NCI-H345 (cell line): ENCODE measurements at places on chromosomes 11 and 22.

GRCh38 chr22:33014621-33015020 lies 43.6 kb downstream of the SYN3 start:
- DNase-seq = no peak

GRCh38 chr11:38819981-38820380 lies 2221.9 kb upstream of the RAG2 start:
- DNase-seq = no peak

GRCh38 chr11:16194566-16194965 lies 161.8 kb downstream of the SOX6 start:
- no peak for DNase-seq

DNA sequence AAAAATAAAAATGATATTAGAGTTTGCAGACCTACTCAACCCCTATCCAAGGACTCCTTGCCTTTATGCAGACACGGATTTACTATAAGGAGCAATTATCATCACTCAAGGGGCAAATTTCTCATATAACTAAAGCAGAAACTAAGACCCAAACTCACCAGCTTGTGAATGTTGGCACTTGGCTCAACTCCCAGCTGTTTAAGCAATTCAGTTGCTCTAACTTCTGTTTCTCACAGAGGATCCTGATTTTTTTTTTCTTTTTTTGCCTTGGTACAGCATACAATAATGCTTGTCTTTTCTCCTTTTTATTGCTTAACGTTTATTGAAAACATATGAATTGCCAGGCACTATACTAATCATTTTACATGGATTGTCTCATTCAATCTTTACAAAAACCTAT lies 9.6 kb upstream of the CBLIF start:
- DNase-seq = no peak

DNA sequence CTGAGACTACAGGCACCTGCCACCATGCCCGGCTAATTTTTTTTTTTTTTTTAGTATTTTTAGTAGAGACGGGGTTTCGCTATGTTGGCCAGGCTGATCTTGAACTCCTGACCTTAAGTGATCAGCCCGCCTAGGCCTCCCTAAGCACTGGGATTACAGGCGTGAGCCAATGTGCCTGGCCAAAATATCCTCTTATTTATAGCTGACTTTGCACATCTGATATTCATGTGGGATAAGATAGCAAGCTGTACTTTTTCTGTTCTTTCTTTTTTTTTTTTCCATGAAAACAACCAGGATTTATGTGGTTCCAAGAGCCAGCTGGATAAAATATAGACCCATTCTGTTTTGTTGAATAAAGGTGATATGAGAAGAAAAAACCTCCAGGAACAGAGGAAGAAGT lies 12.1 kb upstream of the XBP1 start:
- no peak for DNase-seq

DNA sequence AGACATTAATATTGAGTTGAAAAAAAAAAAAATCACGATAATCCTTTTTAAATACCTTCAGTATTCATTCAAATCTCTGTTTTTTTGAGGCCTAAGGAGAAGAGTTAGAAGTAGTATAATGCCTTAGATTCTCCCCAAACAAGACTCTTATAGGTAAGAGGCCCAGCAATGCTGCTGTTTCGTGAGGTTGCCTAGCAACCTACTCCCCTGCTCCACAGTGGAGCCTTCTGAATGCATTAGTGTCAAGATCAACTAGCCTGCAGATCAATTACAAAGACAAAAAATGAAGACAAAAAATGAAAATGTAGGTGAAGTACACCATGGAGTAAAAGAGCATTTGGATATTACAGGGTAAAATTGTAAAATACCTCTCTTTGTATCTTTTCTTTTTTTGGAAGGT lies 229.8 kb upstream of the LUZP2 start:
- no peak for DNase-seq

GRCh38 chr11:110829873-110830272 lies 117.6 kb upstream of the ARHGAP20 start:
- no peak for DNase-seq

- DNase-seq = no peak
Measured at GRCh38 chr11:125270711-125271110, 106.2 kb downstream of the PKNOX2 start.

DNA sequence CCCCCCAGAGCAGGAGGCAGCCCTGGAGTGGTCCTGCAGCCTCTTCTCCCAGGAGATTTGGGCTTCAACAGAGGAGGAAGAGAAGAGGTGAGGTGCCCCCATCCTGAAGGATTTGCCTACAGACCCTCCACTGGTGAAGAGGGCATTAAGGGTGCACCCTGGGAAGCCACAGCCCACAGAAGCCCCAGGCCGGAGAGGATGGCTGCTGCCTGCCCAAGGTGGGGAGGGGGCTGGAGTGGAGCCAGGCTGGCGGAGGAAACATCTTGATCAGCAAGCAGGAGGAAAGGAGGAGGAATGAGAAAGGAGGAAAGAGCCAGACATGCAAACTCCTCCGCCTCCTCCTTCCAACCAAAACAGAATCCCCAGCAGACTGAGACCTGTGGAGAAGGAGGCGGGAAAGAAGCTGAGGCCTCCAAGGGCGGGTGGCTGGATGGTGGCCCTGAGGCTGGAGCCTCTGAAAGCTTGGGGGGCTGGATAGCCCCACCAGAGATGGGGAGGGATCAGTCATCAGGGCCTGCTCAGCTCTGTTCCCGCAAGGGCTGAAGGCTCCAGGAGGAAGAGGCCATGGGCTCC lies 31.3 kb downstream of the ARRB1 start:
- DNase-seq = no peak

GRCh38 chr11:93718057-93718563 lies 23.2 kb downstream of the TAF1D start:
- DNase-seq = no peak

DNA sequence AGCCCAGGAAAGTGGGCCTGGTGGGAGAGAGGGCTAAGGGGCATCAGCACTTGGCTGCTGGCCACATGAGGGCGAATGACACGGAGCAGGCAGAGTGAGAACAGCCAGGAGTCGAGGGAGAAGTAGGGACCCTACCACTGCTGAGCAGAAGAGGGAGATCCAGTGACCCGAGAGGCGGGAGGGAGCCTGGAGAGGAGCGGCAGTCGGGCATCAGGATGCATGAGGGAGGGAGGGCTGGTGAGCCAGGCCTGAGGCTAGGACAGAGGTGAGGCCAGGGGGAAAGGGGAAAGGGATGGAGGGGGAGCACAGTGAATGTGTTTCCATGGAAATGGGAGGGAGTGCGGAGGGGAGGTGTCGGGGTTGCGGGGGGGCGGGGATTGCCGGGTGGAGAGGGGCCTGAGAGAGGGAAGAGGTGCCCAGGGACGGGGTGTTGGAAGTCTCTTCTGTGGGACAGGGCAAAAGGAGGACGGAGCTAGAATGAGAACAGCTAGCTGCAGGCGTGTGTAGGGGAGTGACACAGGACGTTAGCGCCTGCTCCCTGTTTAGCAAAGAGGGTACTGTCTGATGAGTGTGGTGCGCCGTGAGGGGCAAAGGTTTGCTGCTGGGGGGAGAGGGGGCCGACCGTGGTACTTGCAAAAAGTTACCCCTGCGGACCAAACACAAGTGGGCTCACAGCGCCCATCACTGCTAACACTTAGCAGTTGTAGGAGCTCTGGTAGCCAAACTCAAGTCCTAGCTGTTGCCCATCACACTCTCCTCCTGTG lies 37.1 kb upstream of the WNT11 start:
- no peak for DNase-seq

DNA sequence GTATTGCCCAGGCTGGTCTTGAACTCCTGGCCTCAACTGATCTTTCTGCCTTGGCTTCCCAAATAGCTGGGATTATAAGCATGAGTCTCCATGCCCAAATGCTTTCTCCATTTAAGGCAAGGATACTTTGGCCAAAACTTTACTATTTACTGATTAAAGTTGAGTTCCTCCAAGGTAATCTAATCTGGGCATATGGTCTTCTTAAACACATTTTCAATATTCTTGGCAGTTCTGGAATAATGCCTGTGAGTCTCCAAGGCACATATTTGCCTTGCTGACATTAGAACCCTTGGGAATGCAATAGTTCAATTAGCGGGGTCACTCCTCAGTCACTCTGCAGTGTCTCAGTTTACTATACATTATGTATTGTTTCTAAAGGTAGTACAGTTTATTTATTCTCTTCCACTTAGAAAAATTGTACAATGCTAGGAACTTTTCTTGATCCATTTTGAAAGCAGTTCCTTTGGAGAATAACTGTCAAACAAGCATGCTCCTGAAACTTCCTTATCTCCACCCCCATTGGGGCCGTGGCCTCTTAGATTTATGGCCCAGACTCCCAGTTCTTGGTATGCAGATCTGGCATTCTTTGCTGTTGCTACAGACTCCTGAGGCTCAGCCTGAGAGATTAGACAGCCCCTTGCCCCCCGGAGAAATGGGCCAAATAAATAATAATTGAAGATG lies 13.1 kb upstream of the RAB38 start:
- DNase-seq = no peak

DNA sequence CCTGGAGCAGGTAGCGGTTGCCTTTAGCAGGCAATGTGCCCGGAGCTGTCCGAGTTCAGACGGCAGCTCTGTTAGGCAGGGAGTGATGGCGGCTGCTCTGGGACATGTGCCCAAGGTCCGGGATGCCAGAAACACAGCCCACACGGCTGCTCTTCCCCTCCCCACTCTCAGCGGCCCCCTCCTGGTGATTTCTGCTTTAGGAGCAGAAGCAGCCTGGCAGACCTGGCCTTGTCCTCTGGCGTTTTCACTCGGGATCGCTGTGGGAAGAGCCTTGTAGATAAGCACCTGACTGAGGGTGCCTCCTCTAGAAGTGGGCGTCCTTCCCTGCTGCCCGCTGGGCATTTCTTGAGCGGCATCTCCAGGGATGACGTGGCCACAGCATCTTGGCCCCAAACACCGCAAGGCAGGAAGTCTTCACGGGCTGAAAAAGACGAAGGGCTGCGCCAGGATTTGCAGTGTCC lies 392.2 kb downstream of the TBC1D22A start:
- no peak for DNase-seq

- DNase-seq = no peak
Measured at GRCh38 chr11:102914238-102915043, 39.7 kb upstream of the MMP12 start.

- DNase-seq = no peak
Measured at GRCh38 chr11:110077831-110078325, 15.3 kb upstream of the ZC3H12C start.

DNA sequence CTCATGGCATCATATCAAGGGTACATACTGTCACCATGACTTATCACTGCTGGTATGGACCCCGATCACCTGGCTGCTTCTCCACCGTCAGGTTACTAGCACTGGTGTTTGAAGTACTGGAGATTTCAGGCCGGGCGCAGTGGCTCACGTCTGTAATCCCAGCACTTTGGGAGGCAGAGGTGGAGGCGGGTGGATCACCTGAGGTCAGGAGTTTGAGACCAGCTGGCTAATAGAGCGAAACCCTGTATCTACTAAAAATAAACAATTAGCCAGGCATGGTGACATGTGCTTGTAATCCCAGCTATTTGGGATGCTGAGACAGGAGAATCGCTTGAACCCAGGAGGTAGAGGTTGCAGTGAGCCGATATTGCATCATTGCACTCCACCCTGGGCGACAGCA lies 82.4 kb upstream of the ANO1 start:
- no peak for DNase-seq

GRCh38 chr22:20937794-20938671 lies 20.8 kb downstream of the CRKL start:
- no peak for DNase-seq

DNA sequence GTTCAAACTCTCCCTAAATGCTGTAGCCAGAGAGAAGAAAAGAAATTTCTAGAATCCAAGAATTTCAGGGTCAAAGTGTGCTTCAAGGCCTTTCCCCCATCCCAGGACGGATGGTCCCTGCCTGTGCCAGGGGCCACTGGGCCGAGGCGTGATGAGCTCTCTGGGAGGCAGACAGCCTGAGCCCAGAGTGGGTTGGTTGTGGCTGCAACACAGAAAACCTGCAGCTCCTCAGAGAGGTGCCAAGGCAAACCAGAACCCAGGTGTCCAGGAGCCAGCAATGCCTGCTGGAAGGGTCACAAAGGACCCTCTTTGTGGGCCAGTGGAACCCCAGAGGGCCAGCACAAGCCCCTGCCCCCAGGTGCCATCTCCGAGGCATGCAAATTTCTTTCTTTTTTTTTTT lies 2.6 kb upstream of the APOL6 start:
- DNase-seq = no peak

- peak; percentile 12 for DNase-seq
Measured at GRCh38 chr11:57288771-57289579, 35.8 kb downstream of the TNKS1BP1 start.

DNA sequence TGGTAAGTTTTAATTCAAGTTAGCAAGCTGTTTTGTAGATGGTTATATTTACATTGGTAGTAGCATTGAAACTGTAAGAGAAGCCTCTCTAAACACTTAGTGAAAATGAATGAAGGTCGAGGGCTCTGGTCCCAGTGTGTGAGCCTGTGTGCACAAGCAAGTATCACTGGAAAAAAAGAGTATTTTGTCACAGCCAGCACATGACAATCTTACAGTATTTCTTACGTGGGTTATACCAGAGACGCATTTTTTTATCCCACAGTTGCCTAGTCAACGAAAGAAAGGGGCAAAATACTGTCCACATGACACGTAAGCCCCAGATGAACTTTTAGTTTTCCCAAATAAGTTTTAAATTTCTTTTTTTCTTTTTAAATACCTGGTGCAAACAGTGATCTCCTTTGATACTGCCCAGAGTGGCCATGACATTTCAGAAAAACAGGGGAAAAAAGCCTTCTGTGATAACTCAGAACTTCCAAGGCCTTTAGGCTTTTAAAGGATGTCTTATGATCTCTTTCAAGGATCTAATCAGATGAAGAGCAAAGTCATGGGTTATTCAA lies 23.5 kb downstream of the RAB38 start:
- no peak for DNase-seq

DNA sequence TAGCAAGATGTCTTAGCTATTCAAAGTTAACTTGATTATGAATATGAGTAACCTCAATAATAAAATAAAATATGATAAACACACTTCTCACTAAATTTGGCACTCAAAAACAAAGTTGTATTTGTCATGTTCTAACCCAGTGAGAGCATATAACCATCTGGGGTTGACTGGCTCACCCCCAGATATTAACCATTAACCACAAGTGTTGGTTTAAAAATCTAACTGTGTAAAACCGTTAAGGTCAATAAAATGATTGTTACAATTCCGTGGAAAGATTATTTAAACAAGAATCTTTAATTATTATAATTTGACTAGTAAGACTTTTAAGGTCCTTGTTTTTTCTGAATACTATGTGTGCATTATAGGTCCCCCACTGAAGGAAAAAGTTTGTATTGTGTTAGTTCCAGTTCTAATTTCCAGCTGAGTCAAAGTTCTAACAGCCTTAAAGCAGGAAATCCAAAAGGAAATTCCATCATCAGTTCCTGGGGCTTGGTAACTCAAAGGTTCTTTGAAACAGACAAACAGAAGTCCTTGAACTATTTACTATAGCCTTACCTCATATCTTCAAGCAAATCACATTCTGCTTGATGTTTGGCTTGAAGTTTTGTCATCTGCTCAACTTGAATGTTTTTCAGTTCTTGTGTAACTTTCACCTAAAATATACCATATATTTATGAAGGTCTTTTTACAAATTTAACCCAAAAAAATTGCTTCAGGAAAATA lies 2.5 kb downstream of the FCHSD2 start:
- DNase-seq = no peak
